ENCODE measurements at places on chromosomes 4 and X.

- DNase-seq, result no peak
These were observed 121.1 kb downstream of the SPATA18 start for GRCh38 chr4:52172166-52172565.

GRCh38 chr4:8917868-8918783 is 46.5 kb upstream of the HMX1 start:
- peak; percentile 61 for DNase-seq

- DNase-seq, result no peak
These were observed 298.3 kb downstream of the EVC2 start for GRCh38 chr4:5409972-5410618.

- no peak for DNase-seq
These were observed 207.9 kb upstream of the KLF3 start for GRCh38 chr4:38456096-38456495.

DNA sequence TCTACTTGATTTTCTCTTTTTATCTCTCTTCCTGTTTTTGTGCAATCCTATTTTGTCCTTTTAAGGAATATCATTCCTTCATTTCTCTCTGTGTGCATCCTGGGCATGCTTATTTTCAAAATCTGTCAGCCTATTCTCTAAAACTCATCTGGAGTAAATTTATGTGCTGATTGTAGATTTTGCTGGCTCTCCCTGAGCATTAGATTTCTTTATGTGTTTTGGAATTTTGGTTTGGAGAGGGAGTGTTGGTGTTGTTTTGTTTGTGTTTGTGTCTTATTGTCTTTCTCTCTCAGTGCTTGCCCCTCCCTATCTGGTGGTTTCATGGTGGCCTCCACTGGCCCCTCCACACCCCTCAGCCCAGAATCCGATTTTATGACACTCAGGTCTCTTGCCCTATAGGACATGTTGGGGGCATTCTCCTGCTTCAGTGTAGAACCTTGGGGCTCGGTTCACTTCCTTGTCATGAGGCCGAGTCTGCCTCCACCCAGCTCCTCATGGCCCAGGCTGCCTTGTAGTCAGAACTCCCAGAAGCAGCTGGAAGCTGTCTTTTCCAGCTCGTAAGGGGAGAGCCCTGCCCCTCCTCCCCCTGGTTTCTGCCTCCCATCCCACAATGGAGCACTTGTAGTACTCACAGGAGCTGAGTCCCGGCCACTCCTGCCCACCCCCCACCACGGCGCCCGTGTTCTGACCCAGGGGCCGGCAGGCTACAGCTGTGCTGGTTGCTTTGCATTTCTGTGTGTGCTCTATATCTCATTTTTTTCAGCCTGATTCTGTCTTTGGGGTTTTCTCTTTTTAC is 24.5 kb upstream of the PJA1 start:
- DNase-seq, result no peak

- DNase-seq, result no peak
These were observed 135.6 kb upstream of the EPHA5 start for GRCh38 chr4:65805936-65806335.

GRCh38 chr4:56871371-56871866 is 36.3 kb upstream of the REST start:
- no peak for DNase-seq

DNA sequence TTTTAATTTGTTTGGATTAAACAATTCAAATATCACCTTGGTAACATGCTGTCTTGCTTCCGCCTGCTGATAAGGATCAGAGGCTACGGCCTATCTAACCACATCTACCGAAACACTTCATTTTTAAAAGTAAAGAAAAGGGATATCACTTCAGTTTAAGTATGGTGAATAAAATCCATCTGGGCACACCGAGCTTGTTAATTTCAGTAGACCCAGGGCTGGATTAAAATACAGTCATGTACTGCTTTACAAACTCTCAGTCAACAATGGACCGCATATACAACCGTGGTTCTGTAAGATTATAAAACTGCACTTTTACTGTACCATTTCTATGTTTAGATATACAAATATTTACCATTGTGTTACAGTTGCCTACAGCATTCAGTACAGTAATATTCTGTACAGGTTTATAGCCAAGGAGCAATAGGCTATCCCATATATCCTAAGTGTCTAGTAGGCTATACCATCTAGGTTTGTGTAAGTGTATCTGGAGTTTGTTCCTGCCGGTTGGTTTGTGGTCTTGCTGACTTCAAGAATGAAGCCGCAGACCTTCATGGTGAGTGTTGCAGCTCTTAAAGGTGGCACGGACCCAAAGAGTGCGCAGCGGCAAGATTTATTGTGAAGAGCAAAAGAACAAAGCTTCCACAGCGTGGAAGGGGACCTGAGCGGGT is 40.0 kb downstream of the SEPTIN11 start:
- DNase-seq, result peak; percentile 14

GRCh38 chrX:20427173-20427770 is 160.6 kb upstream of the RPS6KA3 start:
- DNase-seq, result no peak

DNA sequence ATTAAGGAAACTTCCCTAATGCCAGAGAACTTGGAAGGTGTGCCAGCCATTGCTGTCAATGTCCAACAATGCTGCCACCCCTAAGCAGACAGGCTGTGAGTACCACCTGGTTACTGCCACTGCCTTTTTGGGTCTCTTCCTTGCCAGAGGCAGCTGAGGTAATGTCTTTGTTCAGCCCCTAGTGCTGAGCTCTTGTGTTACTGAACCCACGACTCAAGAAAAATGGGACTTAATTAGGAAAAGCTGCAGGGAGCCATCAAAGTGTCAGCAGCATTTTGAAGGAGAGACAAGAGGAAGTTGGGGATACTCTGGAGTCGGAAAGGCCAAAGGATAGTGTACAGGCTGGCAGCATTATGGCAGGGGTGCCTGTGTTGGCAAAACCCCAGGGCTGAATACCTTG is 283.7 kb downstream of the AFF2 start:
- DNase-seq, result no peak

- DNase-seq, result no peak
These were observed 27.6 kb upstream of the TMEM184C start for GRCh38 chr4:147589586-147589985.

DNA sequence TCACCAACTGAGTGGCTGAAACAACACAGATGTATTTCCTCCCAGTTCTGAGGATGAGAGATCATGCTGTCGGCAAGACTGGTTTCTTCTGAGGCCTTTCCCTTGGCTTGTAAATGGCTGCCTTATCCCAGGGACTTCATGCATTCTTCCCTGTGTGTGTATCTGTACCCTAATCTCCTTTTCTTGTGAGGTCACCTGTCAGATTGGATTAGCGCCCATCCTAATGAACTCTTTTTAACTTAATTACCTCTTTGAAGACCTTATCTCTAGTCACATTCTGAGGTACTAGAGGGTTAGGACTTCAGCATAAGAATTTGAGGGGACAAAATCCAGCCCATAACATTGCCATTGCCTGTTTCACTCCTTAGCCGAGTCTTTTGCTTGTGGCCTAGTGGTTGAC is 59.5 kb upstream of the TMEM150C start:
- DNase-seq, result no peak

GRCh38 chr4:40212674-40213527 is 16.1 kb downstream of the RHOH start:
- DNase-seq, result no peak

GRCh38 chr4:133188433-133189146 is 39.5 kb downstream of the PCDH10 start:
- DNase-seq, result no peak

- DNase-seq, result no peak
These were observed 6.8 kb downstream of the ANXA3 start for GRCh38 chr4:78558410-78558809.

DNA sequence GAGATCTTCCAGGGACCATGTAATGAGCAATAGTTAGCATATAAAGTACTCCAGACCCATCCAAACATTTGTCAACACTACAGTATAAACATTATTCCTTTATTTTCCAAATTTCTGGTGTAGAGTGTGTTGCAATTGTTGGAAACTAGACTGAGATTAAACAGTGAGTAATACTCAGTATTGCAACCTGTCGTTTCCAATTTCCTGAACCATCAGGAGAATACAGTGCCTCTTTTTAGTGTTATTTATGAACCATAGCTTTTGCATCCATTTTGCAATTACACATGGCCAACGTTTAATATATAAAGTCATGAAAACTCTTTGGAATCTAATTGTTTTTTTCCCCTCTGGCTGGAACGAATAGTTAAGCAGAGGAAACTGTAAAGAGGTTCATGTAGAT is 58.3 kb upstream of the DHRSX start:
- DNase-seq, result no peak
